ENCODE measurements at places on chromosomes 1 and 21. TPM values are rescaled to one million over a fixed set of nuclear protein-coding genes. Genes with fewer than 3 reads are reported as not detected.

- peak; percentile 56 for DNase-seq
Measured at GRCh38 chr1:235470741-235471439, 33.4 kb downstream of the B3GALNT2 start.

THEM5 gene
- not detected for total RNA-seq

DNA sequence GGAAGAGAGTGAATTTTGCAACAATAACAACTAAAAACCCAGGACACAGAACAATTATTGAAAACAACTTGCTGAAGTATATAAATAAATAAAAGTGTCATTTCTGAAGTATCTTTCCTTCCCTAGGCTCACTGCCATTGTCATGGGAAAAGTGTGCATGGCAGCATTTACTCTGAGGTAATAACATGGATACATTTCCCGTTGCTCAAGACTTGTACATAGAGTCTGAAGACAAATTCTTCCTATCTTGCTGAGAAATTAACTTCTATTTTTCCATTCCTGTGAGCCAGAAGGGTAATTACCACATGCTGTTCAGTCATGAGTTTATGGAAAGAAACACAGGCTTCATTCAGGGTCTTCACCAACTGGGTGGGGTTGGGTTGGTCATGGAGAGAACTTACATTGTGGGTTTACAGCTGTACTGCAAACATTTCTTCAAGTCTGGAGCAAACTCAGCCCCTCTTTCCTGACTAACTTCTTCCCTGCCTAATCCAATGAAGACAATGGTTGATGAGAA lies 32.2 kb downstream of the ST6GALNAC3 start:
- DNase-seq = no peak

TMOD4 gene
- total RNA-seq = 1.4 TPM

DNA sequence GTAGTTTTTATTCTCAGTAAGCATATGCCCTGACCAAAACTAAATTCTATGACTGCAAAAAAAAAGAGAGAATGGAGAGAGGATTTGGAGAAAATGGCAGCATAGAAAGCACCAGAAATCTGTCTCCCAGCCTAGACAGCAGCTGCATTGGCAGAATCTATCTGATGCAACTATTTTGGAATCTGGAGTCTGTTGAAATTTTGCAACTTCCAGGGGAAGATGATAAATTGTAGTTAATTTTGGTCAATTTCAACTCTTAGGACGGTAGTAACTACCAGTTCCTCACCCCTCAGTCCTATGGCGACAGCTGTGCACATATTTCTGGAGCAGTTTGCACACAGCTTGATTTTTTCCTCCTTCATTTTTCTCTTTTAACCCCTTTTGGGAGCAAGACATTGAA lies 10.9 kb downstream of the EXO5 start:
- DNase-seq = no peak

DNA sequence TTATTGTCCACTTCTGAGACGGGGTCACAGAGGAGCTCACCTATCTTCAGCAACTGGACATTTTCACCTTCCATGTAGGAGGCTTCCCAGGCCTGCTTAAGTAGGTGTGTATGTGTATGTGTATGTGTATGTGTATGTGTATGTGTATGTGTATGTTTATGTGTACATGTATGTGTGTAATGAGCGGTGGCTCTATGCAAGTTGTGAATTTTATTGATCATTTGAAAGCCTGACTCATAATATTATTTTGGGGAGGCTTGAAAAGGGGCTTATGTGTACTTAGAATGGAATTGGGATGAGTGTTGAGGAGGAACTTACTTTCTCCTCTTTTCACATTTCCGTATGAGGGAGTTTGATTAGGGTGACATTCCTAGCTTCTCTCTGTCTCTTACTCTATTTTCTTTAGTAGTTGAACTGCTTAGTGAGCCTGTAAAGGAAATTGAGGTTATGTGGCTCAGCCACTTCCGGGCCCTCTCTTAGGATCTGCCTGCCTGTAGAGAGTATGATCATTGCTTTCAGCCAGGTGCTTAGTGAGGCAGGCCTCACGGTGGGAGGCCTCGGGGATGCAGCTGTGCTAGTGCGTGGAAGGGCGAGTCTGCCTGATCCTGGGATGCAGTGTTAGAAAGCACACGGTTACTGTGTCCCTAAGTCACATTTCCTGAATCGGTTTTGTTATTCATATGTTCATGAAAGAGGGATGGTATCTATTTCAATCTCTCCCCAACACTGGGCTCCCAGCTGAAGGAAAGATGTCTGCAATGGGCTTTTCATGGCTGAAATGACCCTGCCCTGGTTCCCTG lies 61.0 kb downstream of the IER5 start:
- no peak for DNase-seq

CHRM3 gene
- total RNA-seq = not detected

DNA sequence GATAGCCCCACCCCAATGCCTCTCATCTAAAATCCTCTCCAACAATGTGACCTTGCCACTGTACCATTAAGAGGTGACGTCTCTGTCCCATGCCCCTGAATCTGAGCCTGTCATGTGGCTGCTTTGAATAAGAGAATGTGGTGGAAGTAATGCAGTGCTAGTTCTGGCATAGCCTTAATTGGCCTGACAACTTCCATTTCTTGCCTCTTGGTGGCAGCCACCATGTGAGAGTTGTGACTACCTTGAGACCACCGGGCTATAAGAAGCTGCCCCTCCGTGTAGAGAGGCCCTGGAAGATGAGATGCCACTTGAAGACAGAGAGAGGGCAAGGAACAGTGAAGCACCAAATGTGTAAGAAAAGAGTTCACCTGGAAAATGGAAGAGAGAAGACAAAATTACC lies 95.4 kb downstream of the POFUT2 start:
- no peak for DNase-seq

DNA sequence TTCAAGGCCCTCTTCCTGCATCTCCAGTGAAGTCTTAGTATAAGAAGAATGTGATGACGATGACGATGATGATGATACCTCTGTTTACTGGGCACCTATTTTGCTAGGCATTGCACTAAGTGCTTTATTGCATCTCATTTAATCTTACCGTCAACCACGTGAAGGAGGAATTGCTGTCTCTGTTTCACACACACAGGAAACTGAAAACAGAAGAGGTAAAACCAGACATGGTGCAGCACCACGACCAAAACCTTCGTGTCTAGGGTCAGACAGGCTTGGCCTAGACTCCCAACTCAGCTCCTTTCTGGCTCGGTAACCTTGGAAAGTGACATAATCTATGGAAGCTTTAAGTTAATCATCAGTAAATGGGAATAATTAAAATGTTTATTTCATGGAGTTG lies 20.7 kb upstream of the KCNA2 start:
- DNase-seq = no peak

GRCh38 chr1:153509036-153509435 lies 26.8 kb downstream of the S100A6 start:
- DNase-seq = no peak

BSND gene
- total RNA-seq = not detected

VASH2 gene
- total RNA-seq = 1.4 TPM

- DNase-seq = no peak
Measured at GRCh38 chr1:238265866-238266265, 375.1 kb upstream of the ZP4 start.

GRCh38 chr1:3111348-3112021 lies 42.5 kb downstream of the PRDM16 start:
- no peak for DNase-seq

C1orf116 gene
- total RNA-seq = 0.07 TPM

DNA sequence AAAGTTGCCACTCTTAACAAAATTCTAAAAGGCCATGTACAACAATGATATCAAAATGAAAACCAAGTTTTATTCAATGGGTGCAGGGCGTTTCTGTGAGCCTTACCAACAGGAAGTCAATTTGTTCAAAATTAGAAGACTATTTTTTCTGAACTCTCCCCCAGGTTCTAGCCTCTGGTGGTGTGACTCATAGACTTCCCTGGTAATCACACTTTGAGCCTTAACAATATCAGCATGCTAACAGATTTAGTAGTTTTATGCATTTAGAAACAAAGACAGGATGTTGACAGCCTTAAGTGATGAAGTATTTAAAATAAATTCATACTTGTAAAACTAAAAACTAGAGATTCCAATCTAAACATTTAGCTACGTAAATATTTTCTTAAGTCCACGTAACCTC lies 88.4 kb downstream of the LRRC8C start:
- peak; percentile 95 for DNase-seq

DNA sequence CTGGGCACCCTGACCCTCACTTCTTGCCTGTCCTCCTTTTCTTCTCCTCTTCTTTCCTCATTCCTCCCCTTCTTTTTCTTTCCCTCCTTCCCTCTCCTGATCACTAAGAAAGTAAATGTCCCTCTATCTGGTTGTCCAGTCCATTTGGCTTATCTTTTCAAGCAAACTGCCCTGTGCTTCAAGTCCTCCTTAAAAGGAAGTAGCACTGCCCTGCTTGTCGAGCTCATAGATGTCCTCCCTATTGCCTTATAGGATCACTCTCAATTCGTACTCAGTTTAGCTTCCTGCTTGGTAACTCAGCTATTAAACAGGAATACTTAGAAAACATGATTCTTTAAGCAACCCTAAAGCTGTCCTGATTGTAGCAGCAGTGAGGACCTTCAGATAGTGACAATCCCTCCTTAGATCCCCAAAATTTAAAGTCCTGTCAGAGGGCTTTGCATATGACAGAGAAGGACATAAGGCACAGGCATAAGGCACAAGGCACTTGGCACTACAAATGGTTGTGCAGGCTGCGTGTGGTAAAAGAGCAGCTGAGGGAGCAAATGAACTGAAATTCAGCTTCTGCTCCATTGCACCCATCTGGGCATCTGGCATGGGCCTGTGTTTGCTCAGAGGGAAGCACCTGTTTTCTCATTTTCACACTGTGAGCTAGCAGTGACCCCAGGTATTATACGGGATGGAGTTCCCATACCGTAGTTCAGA lies 26.1 kb upstream of the SLAMF6 start:
- no peak for DNase-seq

GRCh38 chr1:16464917-16465625 lies 24.5 kb downstream of the NECAP2 start:
- DNase-seq = no peak

DNA sequence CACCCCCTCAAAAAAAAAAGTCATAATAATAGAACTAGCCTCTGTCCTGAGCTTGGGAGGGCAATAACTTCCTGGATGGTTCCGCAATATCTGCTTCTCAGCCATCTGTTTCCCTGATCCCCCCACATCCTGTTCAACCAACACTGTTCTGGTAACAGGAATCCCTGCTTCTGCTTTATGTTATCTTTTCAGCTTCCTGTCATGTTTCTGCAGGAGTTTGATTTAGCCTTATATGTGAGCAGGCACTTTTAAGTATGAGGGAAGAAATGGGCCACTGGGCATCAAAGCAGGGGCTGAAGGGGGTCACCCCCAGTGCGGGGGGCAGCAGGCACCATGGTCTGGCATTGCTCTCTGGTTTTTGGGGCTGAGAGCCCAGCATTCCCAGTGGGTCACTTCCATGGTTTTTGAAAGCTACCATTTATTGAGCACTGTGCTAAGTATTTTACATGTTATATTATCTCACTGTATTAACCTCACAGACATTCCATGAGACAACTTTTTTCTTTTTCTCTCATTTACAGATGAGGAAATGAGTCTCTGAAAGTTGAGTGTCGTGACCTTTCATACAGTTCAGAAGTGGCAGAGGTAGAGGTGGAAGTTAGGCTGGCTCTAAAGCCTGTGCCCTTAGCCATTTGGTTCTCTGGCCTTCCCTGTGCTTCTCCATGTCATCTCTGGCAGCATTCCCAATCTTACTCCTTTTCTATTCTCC lies 61.9 kb downstream of the DNTTIP2 start:
- peak; percentile 96 for DNase-seq

LRRC8B gene
- total RNA-seq = 15.9 TPM

GRCh38 chr1:165454091-165454610 lies 9.2 kb upstream of the RXRG start:
- DNase-seq = no peak

SPRR1A gene
- total RNA-seq = not detected

KRTAP19-3 gene
- total RNA-seq = not detected

CHML gene
- 23.6 TPM for total RNA-seq

EFNA1 gene
- 107 TPM for total RNA-seq

GRCh38 chr1:12087797-12088314 lies 24.8 kb downstream of the TNFRSF8 start:
- no peak for DNase-seq

GRCh38 chr1:197683895-197684553 lies 91.3 kb downstream of the DENND1B start:
- DNase-seq = no peak

- no peak for DNase-seq
Measured at GRCh38 chr1:56938646-56939045, 27.2 kb downstream of the C8B start.

TEDDM1 gene
- not detected for total RNA-seq

DNA sequence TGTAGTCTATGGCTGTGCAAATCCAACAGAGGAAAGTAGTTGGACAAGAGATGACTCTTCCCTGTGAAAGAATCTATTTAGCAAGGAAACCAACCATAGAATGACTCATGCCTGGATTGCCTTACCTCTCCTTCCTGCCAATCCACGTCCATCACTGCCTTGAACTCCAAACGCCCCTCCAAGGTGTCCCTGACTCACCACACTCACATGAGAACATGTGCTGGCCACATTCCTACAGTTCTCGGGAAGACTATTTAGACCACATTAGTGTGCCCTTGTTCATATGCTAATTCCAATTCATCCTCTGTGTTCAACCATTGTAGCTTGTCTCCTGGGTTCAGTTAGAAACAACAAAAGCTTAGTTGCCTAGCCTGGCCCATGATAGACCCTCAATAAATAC lies 157.3 kb downstream of the SLC30A10 start:
- no peak for DNase-seq
